Uterus (tissue), 4 donors: ENCODE measurements at places on chromosomes 11 and 22. TPM values are rescaled to one million over a fixed set of nuclear protein-coding genes. Genes with fewer than 3 reads are reported as not detected.

DNA sequence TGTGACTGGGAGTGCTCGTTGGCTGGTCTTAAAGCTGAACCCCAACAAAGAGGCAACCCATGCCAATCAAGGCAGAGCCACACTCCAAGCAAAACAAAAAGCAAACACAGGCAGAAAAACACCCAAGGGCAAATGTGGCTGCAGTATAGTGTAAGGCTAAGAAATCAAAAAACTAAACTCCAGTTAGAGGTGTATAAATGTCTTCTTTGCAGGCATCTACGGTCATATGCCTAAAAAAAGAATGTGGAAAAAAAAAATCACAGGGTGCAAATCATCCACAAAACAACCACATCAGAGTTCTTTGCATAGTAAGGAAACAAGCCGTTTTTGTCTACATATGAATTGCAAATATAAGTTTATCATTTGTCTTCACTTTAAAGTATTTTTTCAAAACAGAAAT lies 27.8 kb downstream of the ARFGAP3 start:
- no peak for DNase-seq

GRCh38 chr11:122304306-122304705 lies 188.3 kb upstream of the BLID start:
- DNase-seq = no peak

DNA sequence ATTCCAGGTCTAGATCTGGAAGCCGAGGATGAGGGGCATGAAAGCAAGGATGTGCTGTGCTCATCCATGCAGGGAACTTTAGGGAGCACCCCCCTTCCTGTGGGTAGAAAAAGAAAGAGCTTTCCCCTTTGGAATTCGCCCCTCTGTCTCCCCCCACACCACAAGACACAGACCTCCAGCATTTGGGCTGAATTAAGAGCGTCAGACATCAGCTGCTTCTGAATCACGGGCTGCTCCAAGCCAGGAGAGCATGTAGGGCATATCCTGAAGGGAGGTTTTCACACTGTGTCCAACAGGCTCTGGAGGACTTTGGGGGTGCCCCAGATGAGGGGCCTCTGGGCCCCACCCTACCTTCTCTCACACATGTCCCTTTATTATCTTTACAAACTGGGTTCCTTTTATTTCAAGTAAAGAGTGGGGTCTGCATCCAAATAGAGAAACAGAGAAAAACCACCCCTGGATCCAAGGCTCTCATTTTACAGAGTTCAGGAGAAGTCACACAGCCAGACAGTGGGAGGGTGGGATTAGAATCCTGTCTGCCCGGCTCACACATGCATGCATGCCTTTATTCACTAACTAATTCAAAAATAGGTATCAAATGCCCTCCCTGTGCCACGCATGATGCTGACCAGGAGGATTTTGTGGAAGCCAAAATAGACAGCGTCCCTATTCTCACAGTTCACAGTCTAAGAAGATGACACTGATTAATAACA lies 52.8 kb downstream of the LRRC32 start:
- no peak for DNase-seq

DNA sequence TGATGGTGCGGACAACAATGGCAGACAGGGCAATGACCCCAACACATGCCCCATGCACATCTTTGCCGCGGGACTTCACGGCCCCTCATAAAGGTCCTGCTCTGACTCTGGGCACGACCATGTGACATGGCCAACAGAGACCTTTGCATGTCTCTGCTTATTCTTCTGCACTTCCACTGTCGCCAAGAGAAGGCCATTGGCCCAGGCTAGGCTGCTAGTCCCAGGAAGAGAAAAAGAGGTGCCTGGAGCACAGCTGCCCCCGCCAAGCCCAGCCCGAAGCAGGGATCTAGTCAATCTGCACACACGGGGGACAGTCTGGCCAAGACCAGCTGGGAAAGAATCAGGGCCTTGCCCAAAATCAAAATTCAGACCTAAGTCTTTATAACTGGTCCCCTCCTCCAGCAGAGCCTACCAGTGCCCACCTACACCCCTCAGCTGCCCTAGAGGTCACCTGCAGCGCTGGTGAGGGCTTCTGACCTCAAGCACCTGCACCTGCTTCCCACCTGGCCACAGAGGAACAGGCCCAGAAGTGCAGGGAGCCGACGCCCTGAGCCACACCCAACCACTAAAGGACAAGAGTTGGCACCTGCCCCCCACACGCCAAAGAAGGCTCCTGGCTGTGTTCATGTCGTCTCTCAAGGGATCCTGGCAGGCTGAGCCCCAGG lies 8.1 kb downstream of the SULT4A1 start:
- DNase-seq = no peak

- DNase-seq = no peak
Measured at GRCh38 chr11:47800759-47801158, 33.6 kb upstream of the FNBP4 start.

- DNase-seq = peak; percentile 77
Measured at GRCh38 chr11:64566042-64566914, 24.7 kb upstream of the SLC22A12 start.

GRCh38 chr11:57552479-57552878 lies 15.0 kb downstream of the UBE2L6 start:
- no peak for DNase-seq

- no peak for DNase-seq
Measured at GRCh38 chr22:33028234-33028633, 29.9 kb downstream of the SYN3 start.

The SAC3D1 gene
- total RNA-seq = 8.4 TPM

DNA sequence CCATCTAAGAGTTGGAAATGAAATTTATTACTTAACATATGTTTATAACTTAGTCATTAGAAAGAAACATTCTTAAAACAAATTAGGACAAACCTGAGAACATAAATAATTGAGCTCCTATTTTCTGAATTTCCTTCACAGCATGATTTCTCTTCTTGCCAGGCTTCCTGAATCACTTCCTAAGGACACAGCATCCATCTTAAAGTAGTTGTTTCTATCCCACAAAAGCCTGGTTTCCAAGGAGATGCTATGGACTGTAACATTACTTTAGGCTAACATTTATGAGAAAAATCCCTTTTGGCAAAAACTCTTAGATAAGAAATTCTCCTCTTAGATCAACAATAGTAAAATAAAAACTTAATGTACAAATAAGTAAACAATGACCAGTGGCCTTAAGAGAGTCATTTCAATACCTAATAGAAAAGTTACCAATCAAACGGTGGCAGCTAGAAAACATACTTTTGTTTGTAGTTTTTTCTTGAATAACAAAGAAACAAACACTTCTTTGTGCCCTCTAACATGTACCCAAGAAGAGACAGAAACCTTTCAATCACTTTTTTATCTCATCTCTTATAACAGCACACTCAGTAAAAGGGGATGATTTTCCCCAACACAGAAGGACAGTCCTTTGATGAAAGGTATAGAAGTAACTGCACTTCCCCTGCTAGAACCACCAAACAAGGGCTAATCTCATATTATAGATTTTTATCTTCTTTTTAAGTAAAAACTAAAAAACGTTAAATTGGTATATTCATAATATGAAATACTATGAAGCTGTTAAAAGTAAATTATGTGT lies 74.5 kb downstream of the TTC28 start:
- no peak for DNase-seq

DNA sequence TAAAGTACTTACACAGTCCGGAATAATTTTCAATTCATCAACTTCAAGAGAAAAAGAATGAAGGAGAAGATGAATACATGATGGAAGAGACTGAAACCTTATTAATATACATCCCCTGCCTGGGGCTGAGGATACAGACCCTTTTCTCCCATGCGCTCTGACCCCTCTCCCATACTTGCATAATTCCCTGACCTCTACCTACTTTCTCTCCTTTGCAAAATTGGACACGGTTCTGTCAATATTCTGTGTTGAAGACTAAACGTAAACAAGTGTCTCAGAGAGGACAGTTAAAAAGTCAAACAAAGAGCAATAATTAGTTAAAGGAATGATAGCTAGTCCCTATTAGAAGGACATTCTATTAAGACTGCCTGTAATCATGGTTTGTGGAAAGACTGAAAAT lies 7.5 kb downstream of the PRDM10 start:
- no peak for DNase-seq

- no peak for DNase-seq
Measured at GRCh38 chr11:88353386-88353785, 15.8 kb upstream of the CTSC start.

DNA sequence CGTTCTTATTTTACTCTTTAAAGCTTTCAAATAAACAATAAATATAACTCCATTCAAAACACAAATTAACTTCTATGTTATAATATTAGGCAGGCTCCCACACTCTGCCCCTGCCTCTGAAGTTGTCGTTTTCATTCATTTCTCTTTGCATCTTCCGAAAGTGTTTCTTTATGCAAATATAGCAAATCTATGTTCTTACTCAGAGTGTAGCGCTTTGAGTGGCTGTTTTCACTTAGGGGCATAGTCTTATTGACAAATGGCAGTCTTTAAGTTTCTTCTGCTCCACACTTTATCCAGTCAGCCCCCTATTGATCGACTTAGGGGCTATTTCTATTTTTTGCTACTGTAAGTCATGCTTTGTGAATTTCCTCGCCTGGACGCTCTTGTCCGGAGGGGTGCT lies 45.3 kb upstream of the RTL6 start:
- no peak for DNase-seq

The KCNJ1 gene
- total RNA-seq = not detected

The CST6 gene
- not detected for total RNA-seq

- DNase-seq = no peak
Measured at GRCh38 chr11:70135625-70136059, 57.5 kb downstream of the ANO1 start.
